Kidney glomerular epithelial cell (primary cell): ENCODE measurements at places on chromosomes 6 and 20.

- DNase-seq, result no peak
Observed at GRCh38 chr20:19094959-19095541, 117.4 kb upstream of the SLC24A3 start.

DNA sequence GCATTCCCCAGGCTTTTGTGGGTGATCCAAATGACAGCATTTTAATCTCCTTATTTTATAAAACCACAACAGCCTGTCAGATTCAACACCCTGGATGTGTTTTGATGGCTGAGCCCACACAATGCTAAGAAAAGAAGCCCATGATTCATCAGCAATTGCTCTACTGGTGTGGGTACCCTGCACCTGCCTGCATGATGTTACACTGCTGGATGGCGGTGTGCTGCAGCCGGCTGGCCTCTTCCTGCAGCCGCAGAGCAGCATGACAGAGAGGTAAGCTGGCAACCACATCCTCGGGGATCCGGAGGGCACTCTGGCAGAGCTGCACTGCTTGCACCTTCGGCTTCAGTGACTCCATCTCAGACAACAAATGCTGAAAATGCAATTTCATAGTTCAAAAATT, 327.5 kb downstream of the SYNE1 start:
- DNase-seq, result no peak

DNA sequence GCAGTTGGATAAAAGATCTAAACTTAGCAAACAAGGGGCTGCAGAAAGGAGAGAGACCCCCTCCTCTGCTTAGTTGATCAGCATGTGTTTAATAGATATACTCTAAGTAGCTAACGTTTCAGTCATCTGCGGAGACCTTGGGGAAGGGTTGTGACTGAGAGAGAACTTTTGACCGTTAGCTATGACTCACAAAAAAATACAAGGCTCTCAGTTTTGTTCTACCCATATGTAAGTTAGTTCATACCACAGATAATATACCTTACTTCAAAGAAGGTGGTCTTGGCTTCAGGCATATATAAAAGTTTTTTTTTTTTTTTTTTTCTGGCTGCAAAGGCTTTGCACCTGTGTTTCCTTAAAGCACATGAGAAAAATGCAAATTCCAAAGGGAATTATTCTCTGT, 258.9 kb downstream of the GJA1 start:
- DNase-seq, result no peak

- no peak for DNase-seq
Observed at GRCh38 chr6:14824060-14824459, 421.8 kb upstream of the JARID2 start.

GRCh38 chr6:16704401-16705045, 56.7 kb downstream of the ATXN1 start:
- DNase-seq, result peak; percentile 25

GRCh38 chr20:22523128-22523498, 61.3 kb downstream of the FOXA2 start:
- no peak for DNase-seq
